Stimulated activated CD8-positive, alpha-beta memory T cell treated with anti-CD3 and anti-CD28 coated beads, Interleukin-2, amount 100 ng/mL, for 1 hour (primary cell): ENCODE measurements at places on chromosomes 1 and 21.
A peak's percentile ranks its signal among the peaks of the same experiment; 100 is the strongest.

GRCh38 chr1:45348609-45348965 lies 8.3 kb upstream of the MUTYH start:
- no peak for DNase-seq

DNA sequence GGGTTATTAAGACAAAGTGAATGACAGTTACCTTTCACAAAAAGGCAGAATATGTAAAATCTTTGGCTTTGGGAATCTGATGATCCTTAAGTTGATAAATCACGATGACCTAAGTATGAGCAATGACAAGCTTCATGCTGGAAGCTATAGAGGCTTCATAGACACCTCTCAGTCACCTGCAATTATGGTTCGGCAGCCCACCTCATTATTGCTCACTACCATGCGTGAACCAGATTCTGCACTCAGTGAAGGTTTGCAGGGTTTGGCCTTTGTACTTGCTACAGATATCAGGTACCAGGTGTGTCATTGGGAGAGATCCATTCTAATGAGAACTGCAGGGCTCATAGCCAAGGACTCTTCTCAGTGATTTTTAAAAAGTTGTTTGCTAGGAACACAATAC lies 163.5 kb downstream of the KCTD3 start:
- no peak for DNase-seq

DNA sequence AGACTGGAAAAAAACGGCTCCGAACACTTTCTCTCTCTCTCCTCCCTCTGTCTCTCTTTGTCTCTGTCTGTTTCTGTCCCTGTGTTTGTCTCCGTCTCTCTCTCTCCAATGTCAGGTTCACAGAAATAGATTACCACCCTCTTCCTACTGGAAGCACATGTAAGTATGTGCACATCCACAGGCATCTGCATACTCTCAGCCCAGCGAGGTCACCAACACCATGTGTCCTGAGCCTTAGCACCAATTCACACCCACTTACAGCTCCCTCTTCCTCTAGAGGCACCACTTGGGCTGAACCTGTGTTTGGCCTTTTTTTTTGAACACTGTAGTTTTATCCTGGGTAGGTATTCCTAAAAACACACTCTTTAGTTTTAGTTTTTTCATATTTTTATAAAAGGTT lies 130.5 kb downstream of the ETS2 start:
- DNase-seq: no peak

GRCh38 chr1:193634876-193635275 lies 448.5 kb upstream of the B3GALT2 start:
- DNase-seq: no peak

- DNase-seq: no peak
Measured at GRCh38 chr1:203860396-203861025, 888 bp upstream of the SNRPE start.

DNA sequence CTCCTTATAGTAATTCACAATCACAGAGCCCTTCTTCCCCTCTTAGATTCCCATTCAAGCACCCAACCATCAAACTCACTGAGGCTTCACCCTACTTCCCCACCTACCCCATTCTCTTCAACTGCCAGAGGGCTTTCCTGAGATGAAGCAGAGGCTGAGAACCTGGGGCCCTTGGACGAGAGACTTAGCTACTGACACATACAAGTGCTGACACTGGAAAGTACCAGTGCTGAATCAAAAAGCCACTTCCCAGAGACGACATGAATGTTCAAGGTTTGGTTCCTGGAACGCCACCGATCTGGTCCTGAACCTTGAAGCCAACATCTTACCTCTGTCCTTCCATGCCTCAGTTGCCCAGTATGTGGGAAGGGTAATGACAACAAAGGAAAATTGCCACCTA lies 16.6 kb upstream of the RAP1A start:
- DNase-seq: no peak

DNA sequence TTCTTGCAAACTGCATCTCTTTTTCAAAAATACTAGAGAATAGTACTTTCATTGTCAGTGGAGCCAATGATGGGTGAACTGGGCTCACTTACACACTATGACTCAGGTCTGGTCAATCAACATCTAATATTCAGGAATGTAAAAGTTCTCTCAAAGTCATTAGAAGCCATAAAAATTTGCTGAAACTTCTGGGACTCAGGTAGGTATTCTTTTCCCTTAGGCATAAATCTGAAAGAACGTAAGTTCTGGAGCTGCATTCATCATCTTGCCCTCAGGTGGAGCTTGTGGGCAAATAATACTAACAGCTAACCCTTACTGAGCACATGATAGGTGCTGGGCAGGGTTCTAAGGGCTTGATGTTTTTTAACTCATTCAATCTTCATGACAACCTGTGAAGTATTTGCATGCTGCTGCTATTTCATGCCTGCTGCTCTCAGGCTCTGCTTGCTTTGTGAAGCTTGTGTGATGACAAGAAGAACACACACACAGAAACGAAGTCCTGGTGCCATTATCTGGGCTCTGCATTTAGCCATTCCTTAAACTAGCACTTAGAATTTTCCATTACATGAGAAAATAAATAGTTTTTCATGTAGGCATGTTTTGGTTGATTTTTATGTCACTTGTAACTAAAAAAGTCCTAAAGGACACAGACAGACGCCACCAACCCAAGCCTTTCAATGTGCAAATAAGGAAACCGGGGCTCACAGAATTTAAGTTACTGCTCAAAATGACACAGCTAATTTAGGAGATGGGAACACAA lies 394.2 kb upstream of the LYPLAL1 start:
- DNase-seq: no peak

DNA sequence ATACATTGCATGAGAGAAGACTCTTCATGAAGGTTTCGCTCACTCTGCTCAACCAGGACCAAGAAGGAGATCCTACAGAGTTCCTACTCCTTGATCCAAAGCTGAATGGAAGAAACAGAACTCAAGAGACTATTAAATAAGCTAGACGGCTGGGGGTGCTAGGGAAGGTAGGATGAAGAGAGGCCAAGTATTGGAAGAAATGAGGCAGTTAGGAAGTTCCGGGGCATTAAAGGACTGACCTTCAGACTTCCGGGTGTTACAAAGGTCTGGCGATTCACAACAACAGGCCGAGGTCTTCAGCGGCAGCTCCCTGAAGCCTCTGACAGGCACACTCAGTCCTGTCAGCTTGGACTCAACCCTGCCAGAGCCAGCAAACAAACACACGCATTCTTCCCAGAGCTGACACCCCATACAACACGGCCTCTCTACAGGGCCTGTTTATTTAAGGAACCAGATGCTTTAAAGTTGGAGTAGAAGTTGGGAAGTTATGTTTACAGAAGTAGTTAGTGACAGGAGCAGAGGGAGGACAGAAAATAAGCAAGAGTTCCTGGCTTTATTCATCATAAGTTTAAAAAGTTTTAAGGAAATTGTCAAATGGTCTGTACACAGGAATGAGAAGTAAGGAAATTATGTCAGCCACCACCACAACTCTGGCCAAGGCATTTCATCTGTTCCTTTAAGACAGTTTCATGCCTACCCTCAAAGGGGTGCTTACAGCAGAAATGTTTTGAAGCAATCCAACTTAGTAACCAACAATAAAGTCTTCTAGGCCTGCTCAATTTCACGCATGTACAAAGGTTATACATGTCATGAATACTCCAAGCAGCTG lies 4.7 kb downstream of the SORT1 start:
- no peak for DNase-seq

GRCh38 chr1:15994590-15995351 lies 9.3 kb upstream of the SRARP start:
- no peak for DNase-seq

DNA sequence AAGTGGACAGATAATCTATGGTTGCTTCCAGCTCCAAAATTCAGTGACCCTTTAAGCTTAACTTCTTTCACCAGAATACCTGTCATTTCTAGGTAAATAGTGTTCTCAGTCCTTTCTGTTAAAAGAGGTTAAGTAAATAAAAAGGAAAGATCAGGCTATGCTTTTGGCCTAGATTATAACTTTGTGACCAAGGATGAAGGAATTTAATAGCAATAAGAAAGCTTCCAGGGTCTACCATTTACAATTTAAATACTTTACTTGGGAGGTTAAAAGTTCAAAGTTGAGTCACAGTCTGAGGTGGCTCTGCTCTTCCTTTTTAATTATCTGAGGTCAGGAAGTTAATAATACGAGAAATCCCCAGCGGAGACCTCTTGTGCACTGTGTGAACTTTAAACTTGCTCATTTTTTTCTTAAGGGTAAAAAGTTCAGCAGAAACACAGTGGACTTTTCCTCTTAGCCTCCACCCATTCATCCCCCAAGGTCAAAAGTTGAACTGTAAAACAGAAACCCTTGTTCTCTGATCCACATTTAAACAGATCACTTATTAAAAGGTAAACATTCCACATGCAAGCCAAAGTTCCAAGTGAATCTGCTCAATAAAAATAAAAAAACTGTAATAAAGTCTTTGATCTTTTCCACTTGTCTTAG lies 187.1 kb downstream of the NRIP1 start:
- DNase-seq: no peak

GRCh38 chr1:1020415-1021009 lies 592 bp downstream of the AGRN start:
- no peak for DNase-seq

GRCh38 chr1:63049135-63049534 lies 265.2 kb downstream of the ATG4C start:
- DNase-seq: no peak

- no peak for DNase-seq
Measured at GRCh38 chr1:181801617-181802016, 259.9 kb downstream of the ZNF648 start.

GRCh38 chr1:118949315-118949714 lies 38.8 kb downstream of the TBX15 start:
- no peak for DNase-seq

DNA sequence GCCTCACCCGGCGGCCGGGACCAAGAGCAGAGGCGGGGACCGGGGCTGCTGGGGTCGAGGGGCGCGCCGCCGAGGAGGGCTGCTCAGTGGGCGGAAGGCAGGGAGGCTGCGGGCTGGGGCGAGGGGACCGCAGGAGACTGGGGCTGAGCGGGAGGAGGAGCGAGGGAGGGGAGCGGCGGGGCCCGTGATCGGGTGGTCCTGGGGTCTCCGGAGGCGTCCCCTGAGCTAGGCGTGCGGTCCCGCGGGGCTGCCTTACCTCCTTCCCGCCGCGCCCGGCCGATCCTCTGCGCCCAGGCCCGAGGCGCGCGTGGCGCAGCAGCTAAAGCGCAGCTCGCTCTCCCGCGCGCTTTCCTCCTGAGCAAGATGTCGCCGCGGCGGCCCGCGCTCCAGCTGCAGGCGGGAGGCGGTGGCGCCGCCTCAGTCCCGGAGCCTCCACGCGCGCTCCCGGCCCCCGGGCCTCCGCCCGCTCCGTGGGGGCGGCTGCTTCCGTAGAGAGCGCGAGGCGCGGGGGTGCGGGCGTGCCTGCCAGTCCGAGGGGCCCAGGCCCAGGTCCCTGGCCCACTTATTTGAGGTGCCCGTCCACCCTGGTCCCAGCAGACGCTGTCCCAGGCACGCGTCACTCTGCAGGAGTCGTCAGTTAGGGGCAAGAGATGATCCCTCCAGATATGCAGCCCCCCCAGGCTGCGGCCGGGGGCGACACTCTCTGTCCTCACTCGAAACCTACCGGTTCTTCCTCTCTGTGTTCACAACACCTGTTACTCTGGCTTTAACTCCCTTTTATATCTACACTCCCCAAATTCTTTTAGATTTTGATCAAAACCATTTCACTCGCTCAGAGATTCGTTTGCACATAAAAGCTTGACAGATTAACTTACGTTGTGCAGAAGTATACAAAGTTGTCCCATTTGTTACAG lies at the start of gene CCSAP:
Gene CCSAP (minus strand): TSS at position 392 of the 914 bp plus-strand sequence. CDS start 582 bp downstream, outside the sequence.
- DNase-seq: peak; percentile 56

- DNase-seq: no peak
Measured at GRCh38 chr1:160952129-160952510, 2.5 kb downstream of the ITLN2 start.

DNA sequence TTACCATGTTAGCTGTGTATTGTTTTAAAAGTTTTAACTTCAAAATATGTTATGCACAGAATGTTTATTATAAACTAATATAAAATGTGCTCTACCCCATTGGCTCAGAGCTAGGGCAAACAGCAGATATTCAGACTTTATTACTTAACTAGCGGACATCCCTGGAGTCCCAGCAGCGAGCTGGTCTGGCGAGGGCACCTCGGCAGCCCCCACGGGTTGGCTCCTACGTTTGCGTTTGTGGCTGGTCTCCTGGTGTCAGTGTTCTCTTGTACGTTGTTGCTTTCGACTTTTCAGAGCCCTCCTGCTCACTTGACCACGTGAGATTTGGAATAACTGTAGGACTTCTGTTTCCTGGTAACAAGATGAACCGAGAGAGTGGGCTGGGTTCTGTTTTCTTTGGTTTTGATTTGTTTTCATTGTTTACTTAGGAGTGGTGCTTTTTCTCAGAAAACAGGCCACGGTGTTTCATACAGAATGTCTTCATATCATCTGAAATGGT lies 44.5 kb downstream of the CBS start:
- DNase-seq: no peak

GRCh38 chr21:37912616-37913015 lies 3.6 kb downstream of the KCNJ6 start:
- DNase-seq: no peak

- DNase-seq: no peak
Measured at GRCh38 chr1:167168424-167168823, 52.3 kb upstream of the POU2F1 start.

DNA sequence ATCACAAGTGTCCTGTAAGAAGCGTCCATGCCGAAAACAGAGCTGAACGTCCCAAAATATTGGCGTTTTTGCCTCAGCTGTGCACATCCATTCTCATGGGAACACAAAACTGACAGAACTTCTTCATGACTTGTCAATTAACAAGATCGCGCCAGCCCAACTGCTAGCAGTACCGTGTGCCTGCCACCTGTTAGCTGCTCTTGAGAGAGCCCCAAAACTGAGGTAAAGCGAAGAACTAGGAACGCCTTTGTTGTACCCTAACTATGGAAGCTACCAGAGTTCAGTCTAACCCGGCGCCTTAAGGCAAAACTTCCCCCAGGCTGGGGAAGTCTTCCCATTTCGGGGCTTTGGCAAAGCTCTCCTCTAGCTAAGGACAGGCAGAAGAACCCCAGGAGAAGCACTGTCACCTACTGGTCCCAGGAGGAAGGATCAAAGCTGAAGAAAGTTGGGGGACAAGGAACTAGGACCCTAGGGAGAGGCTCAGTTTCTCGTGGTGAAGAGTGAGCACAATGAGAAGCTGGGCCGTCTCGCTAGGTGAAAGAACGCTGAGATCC lies 719 bp downstream of the EYA3 start:
- DNase-seq: no peak

DNA sequence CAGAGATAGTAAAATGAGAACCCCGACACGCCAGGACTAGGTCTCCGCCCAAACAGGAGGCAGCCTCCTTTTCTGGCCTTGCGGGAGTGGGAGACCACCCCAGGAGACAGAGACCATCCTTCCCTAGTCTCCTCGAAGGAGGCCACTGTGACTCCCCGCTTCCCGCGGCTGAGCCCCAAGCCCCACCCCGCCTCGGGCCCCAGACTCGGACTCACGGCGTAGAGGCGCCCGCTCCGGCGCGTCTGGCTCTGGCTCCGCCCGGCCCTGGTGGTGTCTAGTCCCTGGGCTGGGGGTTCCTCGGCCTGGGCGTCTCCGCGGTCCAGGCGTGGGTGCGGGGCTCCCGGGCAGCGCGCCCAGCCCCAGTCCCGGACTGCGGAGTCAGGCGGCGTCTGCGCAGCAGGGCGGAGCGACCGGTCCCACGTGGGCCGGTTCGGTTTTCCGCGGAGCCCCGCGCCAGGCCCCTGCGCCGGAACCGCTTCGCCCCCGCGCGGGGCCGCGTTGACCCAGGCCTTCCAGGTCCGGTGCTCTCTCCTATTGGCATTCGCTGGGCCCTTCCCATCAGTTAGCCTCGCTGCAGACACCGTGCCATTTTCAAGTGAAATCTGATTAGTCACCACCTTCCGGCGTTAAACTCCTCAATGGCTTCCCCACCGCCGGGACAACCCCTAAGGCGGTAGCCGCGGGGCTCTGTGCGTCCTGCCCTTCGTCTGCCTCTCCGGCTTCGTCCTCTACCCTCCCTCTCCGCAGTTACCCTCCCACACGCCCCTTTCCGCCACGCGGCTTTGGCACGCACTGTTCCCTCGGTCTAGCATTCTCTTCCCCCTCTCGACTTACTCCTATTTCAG lies at the start of gene C1orf216:
Gene C1orf216 (minus strand): TSS at position 393 of the 845 bp plus-strand sequence. CDS start 2,563 bp downstream, outside the sequence.
- DNase-seq: peak; percentile 51
